Activated naive CD4-positive, alpha-beta T cell treated with anti-CD3 and anti-CD28 coated beads, Interleukin-2, amount 50 U/mL, for 72 hours (primary cell): ENCODE measurements at places on chromosomes 7 and 10. TPM values are rescaled to one million over a fixed set of nuclear protein-coding genes. Genes with fewer than 3 reads are reported as not detected.

Gene DENND10
- total RNA-seq: 23.0 TPM

Gene SPDYE9
- not detected for total RNA-seq

Gene SLC39A12
- not detected for total RNA-seq

Gene TDRD1
- 0.20 TPM for total RNA-seq

Gene CHST15
- total RNA-seq: 7.8 TPM

Gene C10orf67
- 0.23 TPM for total RNA-seq

Gene NEBL
- 3.0 TPM for total RNA-seq

Gene CYP17A1
- not detected for total RNA-seq

Gene CPN1
- total RNA-seq: not detected

Gene SPDYE6
- not detected for total RNA-seq

Gene ALOX5
- 1.7 TPM for total RNA-seq
